ENCODE measurements at places on chromosomes 6 and 20. TPM values are rescaled to one million over a fixed set of nuclear protein-coding genes. Genes with fewer than 3 reads are reported as not detected.

TSBP1 gene
- not detected for total RNA-seq

AVP gene
- total RNA-seq = not detected

SDC4 gene
- total RNA-seq = 88.1 TPM

TMEM151B gene
- total RNA-seq = not detected

GNAS-AS1 gene
- 0.48 TPM for total RNA-seq

SAMD5 gene
- total RNA-seq = 16.2 TPM

CALHM6 gene
- total RNA-seq = 5.3 TPM

METTL24 gene
- total RNA-seq = 0.83 TPM

MYLIP gene
- total RNA-seq = 8.6 TPM

SLCO4A1 gene
- 6.7 TPM for total RNA-seq

MACROD2 gene
- total RNA-seq = 3.8 TPM

ZNF133 gene
- total RNA-seq = 10.1 TPM

MROH8 gene
- total RNA-seq = 0.40 TPM
